Retina (tissue), 1 donor: ENCODE measurements at places on chromosomes 5 and 9.
A peak's percentile ranks its signal among the peaks of the same experiment; 100 is the strongest.

- DNase-seq, result no peak
These were observed 96.1 kb upstream of the NFIL3 start for GRCh38 chr9:91519520-91520277.

GRCh38 chr9:133282464-133283238, 7.7 kb upstream of the ABO start:
- no peak for DNase-seq

- DNase-seq, result no peak
These were observed 22.6 kb downstream of the CCNJL start for GRCh38 chr5:160289721-160290120.

- no peak for DNase-seq
These were observed 34.0 kb downstream of the B4GALT1 start for GRCh38 chr9:33133186-33133585.

DNA sequence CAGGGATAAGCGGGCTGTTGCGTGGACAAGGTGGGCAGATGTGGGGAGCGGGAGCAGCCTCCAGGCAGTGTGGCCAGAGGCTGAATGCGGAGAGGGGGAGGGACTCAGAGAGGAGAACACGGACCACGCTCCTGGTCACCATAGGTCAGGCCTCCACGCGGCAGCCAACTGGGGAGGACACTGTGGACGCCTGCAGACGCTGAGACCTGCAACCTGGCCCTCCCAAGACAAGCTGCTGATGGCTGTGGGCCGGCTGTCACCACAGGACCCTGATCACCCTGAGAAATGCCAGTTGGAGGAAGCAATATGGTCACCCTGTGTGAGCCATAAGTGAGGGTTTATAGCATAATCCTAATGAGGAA, 16.8 kb downstream of the LPCAT1 start:
- DNase-seq, result no peak

- no peak for DNase-seq
These were observed 60.3 kb downstream of the DAPK1 start for GRCh38 chr9:87557996-87558395.

DNA sequence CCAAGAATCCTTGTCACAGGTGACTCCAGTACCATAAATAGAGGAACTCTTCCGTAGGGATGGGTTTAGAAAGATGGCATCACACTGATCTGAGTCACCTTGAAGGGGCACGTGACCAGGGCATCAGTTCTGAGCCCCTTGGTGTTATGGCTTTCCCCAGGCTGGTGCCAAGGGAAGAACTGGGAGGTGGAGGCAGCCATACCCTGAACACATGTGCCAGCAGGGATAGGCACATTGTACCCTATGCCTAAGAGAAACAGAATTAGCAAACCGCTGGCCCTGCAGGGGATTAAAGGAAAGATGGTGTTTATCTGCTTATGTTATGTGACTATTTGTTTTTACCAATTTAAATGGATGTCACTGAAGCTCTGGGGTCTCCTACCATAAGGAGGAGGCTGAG, 196.2 kb downstream of the RGS3 start:
- no peak for DNase-seq

DNA sequence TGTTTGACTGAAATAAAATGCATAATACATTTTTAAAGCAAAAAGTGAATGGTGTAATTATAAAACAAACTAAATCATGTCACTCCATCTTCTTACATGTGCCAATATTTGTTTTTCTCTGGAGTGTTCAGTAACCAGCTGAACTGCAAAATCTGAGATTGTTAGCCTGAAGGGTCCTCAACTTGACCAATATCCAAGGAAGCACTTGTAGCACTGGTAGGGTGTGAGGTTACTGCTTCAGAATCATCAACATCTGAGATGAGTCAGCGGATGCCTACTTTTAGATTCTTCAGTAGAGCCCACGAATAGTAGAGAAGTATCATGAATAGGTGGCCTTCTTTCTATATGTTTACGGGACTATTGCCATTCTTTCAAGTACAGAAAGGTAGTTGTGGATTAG, 226.7 kb downstream of the TLE4 start:
- DNase-seq, result no peak

GRCh38 chr5:93620487-93621326, 37.7 kb downstream of the NR2F1 start:
- DNase-seq, result peak; percentile 97

DNA sequence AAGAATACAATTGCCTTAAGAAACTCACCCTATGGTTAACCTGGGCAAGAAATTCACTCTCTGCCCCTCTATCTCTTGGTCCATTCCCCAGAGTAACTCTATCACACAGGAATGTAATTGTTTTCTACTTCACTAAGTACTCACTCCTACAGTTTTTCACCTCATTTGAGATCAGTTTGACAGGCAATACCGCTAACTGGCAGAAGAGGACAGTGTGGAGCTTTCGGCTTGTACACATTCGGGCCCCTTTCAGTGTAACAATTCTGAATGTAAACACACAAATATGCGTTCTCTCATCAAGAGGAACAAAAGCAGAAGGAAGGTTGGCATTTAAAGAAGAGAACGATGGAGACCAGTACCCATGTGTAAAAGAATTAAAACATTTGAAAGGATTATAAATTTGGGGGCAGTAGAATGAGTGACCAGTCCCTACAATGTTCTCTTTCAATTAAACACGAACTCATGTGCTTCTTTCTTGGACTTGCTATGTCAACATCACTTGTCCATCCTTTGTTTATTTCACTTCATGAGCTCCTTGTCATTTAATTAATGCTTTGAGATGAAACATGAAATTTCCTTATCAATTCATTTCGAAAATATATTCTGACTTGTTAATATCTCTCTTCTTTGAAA, 188.5 kb upstream of the GRAMD2B start:
- peak; percentile 60 for DNase-seq

DNA sequence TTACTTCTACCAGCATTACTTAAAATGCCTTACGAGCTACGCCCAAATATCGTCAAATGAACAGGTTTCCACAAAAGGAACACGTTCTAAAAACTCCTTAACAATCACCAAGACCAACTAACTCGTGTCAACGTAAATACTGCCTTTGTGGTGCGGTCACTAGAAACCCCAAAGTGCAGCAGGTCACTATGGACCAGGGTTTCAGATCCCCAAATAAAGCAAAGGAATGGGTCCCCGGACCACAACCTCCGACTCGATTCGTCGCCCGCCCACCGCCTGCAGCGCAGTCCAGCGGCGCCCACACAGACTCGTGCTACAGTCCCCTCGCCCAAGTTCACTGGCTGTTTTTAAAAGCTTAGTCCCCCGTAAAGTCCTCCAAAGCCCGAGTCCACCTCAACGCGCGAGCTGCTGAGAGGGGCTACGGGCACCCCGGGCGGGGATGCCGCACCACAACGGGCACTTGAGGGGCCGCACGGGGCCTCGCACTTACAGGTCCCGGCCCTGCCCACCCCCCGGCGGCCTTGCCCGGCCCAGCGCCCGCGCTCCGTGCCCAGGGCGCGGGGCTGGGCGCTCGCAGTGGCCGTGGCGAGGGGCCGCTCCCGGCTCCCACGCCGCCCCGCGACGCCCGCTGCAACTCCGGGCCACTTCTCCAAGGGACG, 1.1 kb downstream of the NFIB start:
- peak; percentile 79 for DNase-seq
